HepG2 (cell line): ENCODE measurements at places on chromosomes 4 and X. TPM values are rescaled to one million over a fixed set of nuclear protein-coding genes. Genes with fewer than 3 reads are reported as not detected.
A peak's percentile ranks its signal among the peaks of the same experiment; 100 is the strongest.

The NEXMIF gene
- not detected in 2 replicates for total RNA-seq

The ETDA gene
- total RNA-seq, result not detected in 2 replicates

- H3K27ac ChIP-seq, result no peak overlapping the region
- H3K27me3 ChIP-seq, result no peaks in the 10 kb centered on the region
- no peak overlapping the region for H3K4me3 ChIP-seq
- no peak for DNase-seq
These were observed 364.6 kb upstream of the NOCT start for GRCh38 chr4:138650929-138651448.

GRCh38 chr4:89134775-89135319 lies 23.5 kb downstream of the TIGD2 start:
- H3K4me3 ChIP-seq, result no peak overlapping the region
- H3K36me3 ChIP-seq, result no peaks in the 10 kb centered on the region
- 0 out of 3 replicates have a peak, but pooled peaks cover 3% of the 10 kb centered on the region for H3K27me3 ChIP-seq

- no peak overlapping the region for H3K4me3 ChIP-seq
- DNase-seq, result no peak
- H3K27ac ChIP-seq, result no peak overlapping the region
- no peaks in the 10 kb centered on the region for H3K27me3 ChIP-seq
- peaks cover 18% of the 10 kb centered on the region for H3K4me1 ChIP-seq
- H3K36me3 ChIP-seq, result peaks cover 65% of the 10 kb centered on the region
These were observed 83.8 kb upstream of the UCP1 start for GRCh38 chr4:140652601-140653000.

GRCh38 chr4:157265281-157265680 lies 44.8 kb downstream of the GRIA2 start:
- no peak for DNase-seq
- H3K27ac ChIP-seq, result no peak overlapping the region
- H3K27me3 ChIP-seq, result no peaks in the 10 kb centered on the region
- H3K4me1 ChIP-seq, result no peaks in the 10 kb centered on the region

DNA sequence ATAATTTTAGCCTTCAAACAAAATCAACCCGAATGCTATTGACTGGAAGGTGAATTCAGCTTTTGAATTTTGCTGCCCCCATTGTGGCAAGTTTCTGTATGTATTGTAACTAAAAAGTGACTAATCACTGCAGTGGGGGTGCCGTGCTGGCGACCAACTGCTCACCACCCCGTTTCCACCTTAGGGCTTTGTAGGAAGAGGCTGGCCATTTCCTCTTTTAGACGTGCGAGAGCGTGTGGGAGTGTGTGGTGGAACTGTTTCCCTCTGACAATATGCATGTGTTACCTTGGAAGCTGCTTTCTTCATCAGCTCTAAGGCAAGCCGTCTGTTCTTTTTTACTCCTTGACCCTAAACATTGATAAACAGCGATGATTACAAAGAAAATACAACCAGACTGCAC lies 78.8 kb downstream of the SEL1L3 start:
- no peak overlapping the region for H3K4me3 ChIP-seq
- H3K36me3 ChIP-seq, result no peaks in the 10 kb centered on the region
- DNase-seq, result no peak
- H3K4me1 ChIP-seq, result no peaks in the 10 kb centered on the region
- H3K27ac ChIP-seq, result no peak overlapping the region

GRCh38 chr4:100079264-100079663 lies 111.0 kb downstream of the DDIT4L start:
- no peaks in the 10 kb centered on the region for H3K4me1 ChIP-seq
- no peaks in the 10 kb centered on the region for H3K27me3 ChIP-seq
- no peaks in the 10 kb centered on the region for H3K36me3 ChIP-seq
- no peak overlapping the region for H3K4me3 ChIP-seq

DNA sequence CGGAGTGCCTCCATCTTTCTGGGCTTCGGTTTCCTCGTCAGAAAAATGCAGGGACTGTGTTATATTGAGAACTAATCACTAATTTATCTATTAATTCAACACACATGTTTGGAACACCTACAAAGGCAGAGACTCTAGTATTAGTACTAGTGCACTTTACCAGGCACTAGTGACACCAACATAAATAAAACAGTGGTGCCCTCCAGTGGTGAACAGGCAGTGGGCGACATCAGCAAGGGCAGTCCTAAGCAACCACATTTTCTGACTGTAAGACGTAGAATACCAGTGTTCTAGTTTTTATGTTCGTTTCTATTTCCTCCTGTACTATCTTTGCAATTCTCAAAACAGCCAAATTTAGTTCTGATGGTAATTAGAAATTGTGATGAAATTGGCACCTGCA lies 69.1 kb upstream of the UCP1 start:
- DNase-seq, result peak; percentile 59
- H3K27ac ChIP-seq, result no peak overlapping the region
- H3K4me3 ChIP-seq, result no peak overlapping the region

The CENPVL2 gene
- total RNA-seq, result not detected in 2 replicates

The BMPR1B gene
- 0.07 TPM in 1 of 2 replicates, not detected in the other for total RNA-seq

DNA sequence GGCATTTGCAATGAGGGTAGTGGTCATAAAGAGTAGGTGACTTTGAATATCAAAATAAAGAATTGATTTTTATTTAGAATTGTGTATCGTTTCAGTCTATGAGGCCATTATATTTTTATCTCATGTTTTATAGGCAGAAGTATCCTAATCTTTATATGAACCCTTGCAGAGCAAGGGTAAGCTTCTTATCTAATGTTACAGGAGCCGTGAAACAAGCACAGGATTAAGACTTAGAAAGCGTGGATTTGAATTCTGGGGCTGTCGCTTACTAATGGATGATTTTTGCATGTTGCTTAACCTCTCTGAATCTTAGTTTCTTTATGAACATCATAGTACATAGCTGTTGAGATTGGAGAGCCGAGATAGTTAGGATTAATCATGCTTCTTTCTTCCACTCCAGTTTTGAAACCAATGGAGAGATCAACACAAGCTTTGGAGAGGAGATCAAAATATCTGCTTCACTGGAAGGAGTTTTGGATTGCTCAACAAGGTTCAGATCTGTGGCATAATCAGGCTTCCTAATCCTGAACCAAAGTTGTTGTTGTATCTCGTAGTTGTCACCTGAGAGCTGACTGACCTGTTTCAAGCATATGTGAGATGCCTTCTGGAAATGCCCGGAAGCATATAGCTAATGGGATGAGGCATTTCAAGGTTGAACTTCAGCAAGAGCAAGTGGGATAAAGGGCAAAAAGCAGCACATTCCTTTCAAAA lies 166.9 kb upstream of the GK2 start:
- H3K4me3 ChIP-seq, result no peak overlapping the region
- no peaks in the 10 kb centered on the region for H3K36me3 ChIP-seq
- H3K27me3 ChIP-seq, result 0 out of 3 replicates have a peak, but pooled peaks cover 2% of the 10 kb centered on the region
- no peaks in the 10 kb centered on the region for H3K4me1 ChIP-seq
- no peak overlapping the region for H3K27ac ChIP-seq
- DNase-seq, result no peak

DNA sequence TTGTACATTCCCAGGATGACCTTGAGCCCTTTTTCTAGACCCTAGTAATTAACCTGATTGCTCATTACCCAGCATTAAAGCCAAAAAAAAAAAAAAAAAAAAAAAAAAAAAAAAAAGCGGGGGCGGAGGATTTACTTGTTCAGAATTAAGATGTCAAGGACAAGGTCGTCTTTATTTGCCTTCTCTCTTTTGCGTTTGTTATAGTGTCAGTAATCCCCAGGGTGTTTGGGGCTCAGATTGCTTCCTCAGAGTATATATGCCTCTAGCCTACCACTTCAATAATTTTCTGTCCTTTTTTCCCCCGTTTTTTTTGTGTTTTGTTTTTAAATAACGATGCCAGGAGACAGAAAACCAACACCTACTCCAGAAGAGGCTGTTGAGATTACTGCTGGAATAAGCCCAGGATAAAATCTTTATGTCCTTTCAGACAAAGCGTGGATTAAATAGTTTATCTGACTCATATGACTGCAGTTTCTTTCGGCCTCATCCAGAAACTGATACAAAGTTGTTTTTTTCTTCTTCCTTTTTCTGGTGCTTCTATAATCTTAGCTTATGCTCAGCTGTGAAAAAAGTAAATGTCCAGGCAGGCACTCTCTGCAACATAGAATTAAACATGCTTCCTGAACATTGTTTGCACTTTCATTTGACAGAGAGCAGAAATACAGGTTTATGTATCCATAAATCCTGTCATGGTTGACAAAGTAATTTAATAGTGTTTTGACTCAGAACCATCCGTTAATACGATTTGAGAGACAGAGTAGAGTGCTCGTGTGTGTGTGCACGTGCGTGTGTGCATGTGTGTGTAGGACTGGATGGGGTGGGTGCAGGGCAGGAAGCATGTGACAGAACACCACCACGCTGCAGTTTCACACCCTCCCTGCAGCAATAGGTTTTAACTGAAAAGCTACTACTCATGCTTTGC lies 138.6 kb downstream of the AFF1 start:
- no peaks in the 10 kb centered on the region for H3K27me3 ChIP-seq
- H3K36me3 ChIP-seq, result no peaks in the 10 kb centered on the region; the same call in 2 of the 3 replicates
- H3K4me1 ChIP-seq, result peaks cover 15% of the 10 kb centered on the region

DNA sequence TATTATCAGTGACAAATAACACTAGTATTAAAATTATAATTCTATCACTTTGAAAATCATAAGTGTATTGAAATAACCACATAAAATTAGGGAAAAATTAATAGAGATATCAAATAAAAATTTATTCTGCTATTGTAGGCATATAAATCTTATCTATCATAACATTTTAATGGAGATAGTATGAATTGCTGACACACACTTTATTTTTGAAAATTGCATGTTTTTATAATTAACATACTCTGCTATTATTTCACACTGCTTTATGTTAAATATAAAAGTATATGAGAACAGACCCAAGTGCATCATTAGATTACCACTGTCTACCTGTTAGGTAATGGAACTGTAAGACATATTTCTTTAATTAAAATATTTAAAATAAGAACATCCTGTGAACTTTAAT lies 2150.2 kb downstream of the ARAP2 start:
- H3K27me3 ChIP-seq, result no peaks in the 10 kb centered on the region
- DNase-seq, result no peak
- no peaks in the 10 kb centered on the region for H3K36me3 ChIP-seq
- no peaks in the 10 kb centered on the region for H3K4me1 ChIP-seq
- no peak overlapping the region for H3K4me3 ChIP-seq

- no peaks in the 10 kb centered on the region; the same call in 1 of the 2 replicates for H3K27me3 ChIP-seq
- no peak for DNase-seq
- no peak overlapping the region for H3K4me3 ChIP-seq
- no peaks in the 10 kb centered on the region for H3K4me1 ChIP-seq
These were observed 112.3 kb upstream of the LIMCH1 start for GRCh38 chr4:41425650-41426049.

- no peaks in the 10 kb centered on the region for H3K4me1 ChIP-seq
- no peak for DNase-seq
- H3K36me3 ChIP-seq, result no peaks in the 10 kb centered on the region
- H3K27me3 ChIP-seq, result no peaks in the 10 kb centered on the region
- H3K4me3 ChIP-seq, result no peak overlapping the region
- H3K27ac ChIP-seq, result no peak overlapping the region
These were observed 15.7 kb upstream of the PPID start for GRCh38 chr4:158738866-158739265.

GRCh38 chr4:59412739-59413138 lies 1787.4 kb upstream of the ADGRL3 start:
- no peak overlapping the region for H3K4me3 ChIP-seq
- DNase-seq, result no peak

GRCh38 chr4:90293320-90293719 lies 166.1 kb downstream of the CCSER1 start:
- H3K4me3 ChIP-seq, result no peak overlapping the region
- H3K27ac ChIP-seq, result no peak overlapping the region
- no peaks in the 10 kb centered on the region for H3K27me3 ChIP-seq
- H3K36me3 ChIP-seq, result no peaks in the 10 kb centered on the region

- no peaks in the 10 kb centered on the region for H3K4me1 ChIP-seq
- no peaks in the 10 kb centered on the region for H3K27me3 ChIP-seq
These were observed 2043.8 kb downstream of the ARAP2 start for GRCh38 chr4:34200535-34200934.

The CXCL3 gene
- total RNA-seq, result 0.13 TPM in 1 of 2 replicates, not detected in the other

GRCh38 chr4:80484712-80485111 lies 149.2 kb downstream of the CFAP299 start:
- no peaks in the 10 kb centered on the region for H3K4me1 ChIP-seq
- no peak overlapping the region for H3K4me3 ChIP-seq
- 0 out of 3 replicates have a peak, but pooled peaks cover 2% of the 10 kb centered on the region for H3K27me3 ChIP-seq
- no peak overlapping the region for H3K27ac ChIP-seq
- no peak for DNase-seq
- H3K36me3 ChIP-seq, result no peaks in the 10 kb centered on the region

The PHOX2B gene
- total RNA-seq, result not detected in 2 replicates

GRCh38 chr4:104163820-104164219 lies 330.9 kb downstream of the CXXC4 start:
- H3K4me3 ChIP-seq, result no peak overlapping the region
- no peaks in the 10 kb centered on the region for H3K4me1 ChIP-seq
- no peak for DNase-seq

GRCh38 chr4:8552024-8552423 lies 28.2 kb upstream of the GPR78 start:
- peaks cover 4% of the 10 kb centered on the region for H3K27me3 ChIP-seq
- H3K36me3 ChIP-seq, result no peaks in the 10 kb centered on the region
- H3K4me3 ChIP-seq, result no peak overlapping the region
- no peak for DNase-seq

DNA sequence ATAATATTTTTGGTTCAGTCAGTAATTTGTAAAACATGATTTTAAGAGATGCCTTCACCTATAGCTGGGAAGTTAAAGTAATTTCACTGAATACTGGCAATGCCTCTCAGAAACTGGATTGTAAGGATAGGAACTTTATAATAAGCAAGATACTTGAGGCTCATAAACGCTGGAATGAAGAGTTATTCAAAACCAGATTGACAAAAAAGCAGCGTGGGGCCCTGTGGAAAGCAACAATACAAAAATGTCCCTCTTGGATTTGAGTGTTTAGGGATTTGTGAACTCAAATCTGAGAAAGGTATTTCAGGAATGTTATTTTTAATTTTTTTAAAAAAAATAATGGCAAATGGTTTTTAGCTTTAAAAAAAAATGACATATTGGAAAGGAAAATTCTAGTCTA lies 94.6 kb downstream of the ANK2 start:
- no peaks in the 10 kb centered on the region for H3K27me3 ChIP-seq
- no peak for DNase-seq
- no peaks in the 10 kb centered on the region for H3K36me3 ChIP-seq
- H3K27ac ChIP-seq, result no peak overlapping the region
- H3K4me1 ChIP-seq, result peaks cover 73% of the 10 kb centered on the region
- H3K4me3 ChIP-seq, result no peak overlapping the region

The MCF2 gene
- total RNA-seq, result not detected in 2 replicates

DNA sequence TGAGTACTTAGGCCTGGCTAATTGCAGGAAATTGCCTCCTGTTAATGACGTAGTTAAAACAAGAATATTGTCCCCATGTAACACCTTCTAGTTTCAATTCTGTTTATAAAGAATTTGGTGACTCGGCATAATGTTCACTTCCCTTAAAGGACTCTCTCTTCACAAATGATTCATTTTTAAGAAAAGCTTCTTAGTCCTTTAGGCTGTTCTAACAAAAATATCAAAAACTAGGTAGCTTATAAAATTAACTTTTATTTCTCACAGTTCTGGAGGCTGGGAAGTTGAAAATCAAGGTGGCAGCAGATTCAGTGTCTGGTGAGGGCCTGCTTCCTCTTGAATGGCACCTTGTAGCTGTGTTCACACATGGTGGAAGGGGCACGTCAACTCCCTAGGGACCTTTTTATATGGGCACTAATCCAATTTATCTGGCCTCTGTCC lies 23.8 kb downstream of the COL25A1 start:
- no peaks in the 10 kb centered on the region for H3K36me3 ChIP-seq
- H3K27me3 ChIP-seq, result no peaks in the 10 kb centered on the region
- H3K27ac ChIP-seq, result no peak overlapping the region
- no peak overlapping the region for H3K4me3 ChIP-seq
- H3K4me1 ChIP-seq, result no peaks in the 10 kb centered on the region

The CLIC2 gene
- 0.24 and 0.28 TPM in 2 replicates for total RNA-seq

GRCh38 chrX:154090731-154091130 lies 6.8 kb downstream of the MECP2 start:
- H3K27ac ChIP-seq, result no peak overlapping the region
- no peaks in the 10 kb centered on the region for H3K27me3 ChIP-seq
- no peak for DNase-seq
- peaks cover 9% of the 10 kb centered on the region; the same call in 2 of the 3 replicates for H3K36me3 ChIP-seq
- no peak overlapping the region for H3K4me3 ChIP-seq
